Progenitor cell of endocrine pancreas (in vitro differentiated cells): ENCODE measurements at places on chromosomes 1 and 21. TPM values are rescaled to one million over a fixed set of nuclear protein-coding genes. Genes with fewer than 3 reads are reported as not detected.

DNA sequence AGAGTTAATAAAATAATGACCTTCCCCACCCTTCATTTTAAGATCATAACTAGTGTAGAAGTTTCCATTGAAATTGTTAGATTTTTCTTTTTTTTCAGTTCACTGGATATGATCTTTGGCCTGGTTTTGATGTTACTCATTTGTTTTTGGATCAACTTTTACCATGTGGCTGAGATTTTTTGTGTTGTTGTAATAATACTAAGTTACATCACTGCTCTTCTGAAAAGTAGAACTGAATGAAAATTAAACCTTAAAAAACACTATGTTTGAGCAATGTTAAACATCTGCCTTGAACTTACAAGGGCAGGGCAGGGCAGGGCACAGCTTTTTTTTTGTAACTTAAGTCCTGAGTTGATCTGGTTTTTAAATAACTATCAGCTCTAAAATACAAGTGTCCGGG is 204.8 kb upstream of the ADAMTS5 start:
- no peak for DNase-seq

The SYNC gene
- 0.40 TPM in 1 of 2 replicates, not detected in the other for total RNA-seq

DNA sequence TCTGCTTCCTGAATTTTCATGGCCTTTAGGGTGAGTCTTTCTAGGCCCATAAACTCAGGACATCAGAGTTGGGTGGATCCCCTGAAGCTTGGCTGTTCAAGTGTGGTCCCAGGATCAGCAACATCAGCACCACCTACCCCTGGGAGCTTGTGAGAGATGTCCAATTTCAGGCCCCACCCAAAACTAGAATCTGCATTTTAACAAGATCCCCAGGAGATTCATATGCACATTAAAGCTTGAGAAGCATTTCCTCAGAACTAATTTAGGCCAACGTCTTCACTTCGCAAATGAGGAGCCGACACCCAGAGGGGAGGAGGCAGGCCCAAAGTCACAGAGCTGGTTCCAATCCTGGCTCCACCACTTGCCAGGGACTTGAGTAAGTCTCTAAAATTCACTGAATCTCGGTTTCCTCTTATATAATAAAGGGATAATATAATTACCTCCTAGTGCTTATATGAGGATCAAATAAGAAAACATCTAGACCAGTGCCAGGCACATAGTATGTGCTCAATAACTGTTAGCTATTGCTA is 10.3 kb upstream of the PHLDA3 start:
- DNase-seq = no peak

The CD46 gene
- 214 and 230 TPM in 2 replicates for total RNA-seq

- DNase-seq = no peak
These were observed 71.8 kb downstream of the DUSP10 start for GRCh38 chr1:221670081-221670480.

The FCN3 gene
- total RNA-seq = not detected in 2 replicates

The CELA2A gene
- not detected in 2 replicates for total RNA-seq

GRCh38 chr1:208019257-208019656 is 108.3 kb upstream of the CD34 start:
- no peak for DNase-seq

GRCh38 chr1:225250432-225250831 is 177.4 kb downstream of the LBR start:
- no peak for DNase-seq

The INSRR gene
- total RNA-seq = not detected in 2 replicates

The OR2G6 gene
- total RNA-seq = not detected in 2 replicates

DNA sequence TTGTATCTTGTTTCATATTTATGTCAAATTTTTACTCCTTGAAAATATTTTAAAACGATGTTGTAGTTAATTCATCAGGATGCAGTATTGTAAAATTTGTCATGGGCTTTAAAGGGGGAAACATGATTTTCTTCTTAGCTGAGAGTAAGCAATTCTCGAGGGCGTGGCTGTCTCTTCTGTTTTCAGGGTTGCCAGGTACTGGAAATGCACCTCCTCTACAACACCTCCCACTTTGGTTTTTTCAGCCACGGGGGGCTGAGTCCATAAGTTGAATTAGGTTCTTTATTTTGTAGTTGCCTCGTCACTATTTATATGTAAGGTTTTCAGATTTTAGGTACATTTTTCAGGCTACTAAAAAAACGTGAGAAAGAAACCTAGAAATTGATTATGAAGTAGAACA is 64.0 kb downstream of the PRDM2 start:
- DNase-seq = no peak

DNA sequence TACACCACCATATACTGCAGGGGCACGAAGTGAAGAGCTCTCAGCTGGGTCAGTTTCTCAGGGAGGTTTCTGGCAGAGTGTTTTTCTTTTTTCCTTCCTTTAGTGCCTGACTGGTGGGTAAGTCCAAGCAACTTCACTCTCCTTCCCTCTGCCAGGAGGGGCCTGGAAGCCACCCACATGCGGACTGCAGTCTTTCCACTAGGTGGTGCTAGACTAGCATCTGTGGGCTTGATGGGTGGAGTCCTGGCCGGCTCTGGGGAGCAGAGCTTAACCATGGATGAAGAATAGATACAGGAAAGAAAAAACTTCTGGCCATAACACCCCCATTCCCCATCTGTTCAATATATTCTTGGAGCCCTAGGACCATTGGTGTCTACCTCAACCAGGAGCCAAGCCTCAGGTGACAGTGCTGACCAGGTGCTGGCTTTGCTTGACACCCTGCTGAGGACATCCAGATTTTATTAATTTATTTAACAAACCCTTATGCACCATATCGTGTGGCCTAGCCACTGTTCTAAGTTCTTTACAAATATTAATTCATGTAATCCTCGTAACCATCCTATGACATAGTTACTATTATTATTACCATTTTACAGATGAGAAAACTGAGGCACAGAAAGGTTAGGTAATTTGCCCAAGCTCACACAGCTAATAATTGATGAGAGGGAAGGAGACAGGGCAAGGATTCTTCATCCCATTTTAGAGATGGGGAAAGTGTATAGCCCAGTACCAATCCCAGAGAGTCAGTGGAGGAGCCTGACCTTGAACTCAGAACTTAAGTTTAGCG is 126.7 kb upstream of the CSF3R start:
- peak; percentile 37 for DNase-seq

The CD160 gene
- not detected in 2 replicates for total RNA-seq

- DNase-seq = no peak
These were observed 848 bp upstream of the PYHIN1 start for GRCh38 chr1:158930504-158930903.

The CD247 gene
- total RNA-seq = not detected in 2 replicates

DNA sequence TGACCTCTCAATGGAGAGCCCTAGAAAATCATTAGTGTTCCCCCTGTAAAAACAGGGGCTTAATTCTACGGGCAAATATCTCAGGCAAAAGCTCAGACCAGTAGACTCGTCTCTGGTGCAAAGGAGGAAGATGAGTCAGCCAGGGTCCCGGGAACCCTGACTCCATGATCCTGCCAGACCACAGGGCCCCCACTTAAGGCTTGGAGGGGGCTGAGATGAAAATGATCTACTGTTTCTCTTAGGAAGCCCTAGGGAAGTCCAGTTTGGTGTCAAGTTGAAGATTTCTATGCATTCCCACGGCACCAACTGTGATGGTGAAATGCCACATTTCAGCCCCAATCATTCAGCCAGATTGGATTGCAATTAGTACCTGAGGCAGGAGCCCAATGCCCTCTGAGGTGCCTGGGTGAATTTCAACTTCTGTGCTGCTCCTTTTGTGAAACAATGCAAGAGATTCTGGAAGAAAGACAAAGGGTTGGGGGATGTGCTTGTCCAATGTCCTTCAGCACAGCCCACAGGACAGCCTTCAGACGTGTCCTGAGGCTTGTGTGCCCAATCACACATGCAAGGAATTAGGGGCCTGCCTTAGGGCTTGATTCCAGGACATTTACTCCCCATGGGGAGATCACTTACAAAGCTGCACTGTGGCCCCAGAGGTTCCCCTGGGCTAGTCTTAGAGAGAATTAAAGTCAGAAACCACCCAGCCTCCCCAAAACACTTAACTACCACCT is 18.1 kb downstream of the NAV1 start:
- no peak for DNase-seq

The ST6GALNAC3 gene
- total RNA-seq = 11.0 and 17.5 TPM in 2 replicates

The RIMS3 gene
- 7.0 and 7.2 TPM in 2 replicates for total RNA-seq

GRCh38 chr1:196649990-196650389 is 1.9 kb upstream of the CFH start:
- no peak for DNase-seq

DNA sequence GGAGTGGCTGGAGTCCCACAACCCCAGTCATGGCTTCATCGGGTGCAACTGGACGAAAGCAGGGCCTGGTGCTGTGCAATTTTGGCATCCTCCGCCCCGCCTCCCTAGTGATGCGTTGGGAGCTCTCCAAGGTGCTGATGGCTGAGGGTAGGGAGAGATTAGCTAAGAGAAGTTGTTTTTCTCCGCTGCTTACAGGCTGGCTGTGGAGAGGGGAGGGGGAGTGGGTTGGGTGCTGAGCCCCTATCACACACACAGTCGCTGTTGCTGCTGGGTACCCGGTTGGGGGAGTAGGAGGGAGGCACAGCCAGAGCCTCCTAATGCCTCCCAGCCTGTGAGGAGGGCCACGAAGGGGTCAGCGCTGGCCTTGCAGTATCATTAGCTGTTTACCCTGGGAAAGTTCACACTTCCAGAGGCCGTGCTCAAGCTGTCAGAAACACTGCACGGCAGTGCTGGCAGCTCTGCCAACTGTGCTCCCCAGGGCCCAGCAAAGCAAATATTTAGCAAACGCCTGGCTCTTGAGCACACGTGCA is 110.0 kb downstream of the GRIK3 start:
- peak; percentile 84 for DNase-seq

DNA sequence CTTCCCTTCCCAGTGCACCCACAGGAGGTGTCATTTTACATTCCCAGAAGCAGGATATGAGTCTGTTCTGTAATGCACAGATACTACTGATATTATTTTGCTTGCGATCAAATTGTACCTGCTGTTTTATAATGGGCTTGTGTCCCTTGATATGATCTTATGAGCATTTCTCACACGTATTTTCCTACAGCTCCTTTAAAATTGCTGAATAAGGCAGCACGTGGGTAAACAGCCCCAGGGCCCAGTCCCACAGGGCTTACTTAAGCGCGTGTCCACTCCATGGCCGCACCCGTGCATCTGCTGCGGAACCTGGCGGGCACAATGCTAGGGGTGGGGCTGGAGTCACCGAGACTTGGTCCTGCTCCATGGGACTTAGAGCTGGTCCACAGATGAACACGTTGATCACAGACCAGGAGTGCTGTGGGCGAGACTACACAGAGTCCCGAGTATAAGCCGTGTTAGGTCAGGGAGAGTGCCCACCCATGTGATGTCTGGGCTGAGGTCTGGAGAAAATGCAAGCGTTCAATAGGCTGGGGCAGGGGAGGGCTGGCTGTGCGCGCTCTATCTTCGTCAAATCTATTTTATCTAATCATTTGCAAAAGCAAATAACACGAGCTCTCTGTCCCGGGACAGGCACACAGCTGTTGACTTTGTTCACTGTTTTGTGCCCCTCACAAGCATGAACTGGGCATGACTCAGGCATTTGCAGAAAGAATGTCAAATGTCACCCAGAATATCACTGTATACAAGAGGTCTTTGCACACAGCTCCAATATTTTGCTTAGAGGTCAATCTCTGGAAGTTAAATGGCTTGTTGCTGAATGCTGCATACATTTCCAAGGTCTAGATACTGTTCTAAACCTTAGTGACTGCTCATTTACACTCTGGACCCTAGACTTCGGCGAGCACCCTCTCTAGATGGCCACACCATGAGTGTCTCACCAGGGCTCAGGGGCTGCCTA is 119.3 kb downstream of the CRYAA start:
- DNase-seq = no peak

GRCh38 chr1:1020000-1020404 is at the start of gene AGRN:
TSS of gene AGRN (plus strand) at chr1:1020120. CDS start at chr1:1020173, 53 bp downstream.
- DNase-seq = peak; percentile 53

DNA sequence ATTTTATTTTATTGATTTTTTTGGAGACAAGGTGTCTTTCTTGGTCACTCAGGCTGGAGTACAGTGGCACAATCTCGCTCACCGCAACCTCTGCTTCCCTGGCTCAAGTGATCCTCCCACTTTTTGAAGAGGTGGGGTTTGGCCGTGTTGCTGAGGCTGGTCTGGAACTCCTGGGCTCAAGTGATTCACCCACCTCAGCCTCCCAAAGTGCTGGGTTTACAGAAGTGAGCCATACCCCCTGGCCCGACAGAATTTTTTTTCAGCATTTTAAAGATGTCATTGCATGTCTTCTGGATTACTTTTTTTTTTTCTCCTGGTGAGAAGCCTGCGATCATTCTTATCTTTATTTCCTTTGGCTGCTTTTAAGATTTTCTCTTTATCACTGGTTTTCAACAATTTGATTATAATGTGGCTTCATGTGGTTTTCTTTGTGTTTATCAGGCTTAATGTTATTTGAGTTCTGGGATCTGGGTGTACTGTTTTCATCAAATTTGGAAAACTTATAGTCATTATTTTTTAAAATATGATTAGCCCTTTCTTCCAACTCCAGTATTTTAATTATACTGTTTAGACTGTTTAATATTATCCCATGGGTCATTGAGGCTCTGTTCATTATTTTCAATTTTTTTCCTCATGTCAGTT is 23.1 kb upstream of the PTBP2 start:
- no peak for DNase-seq

DNA sequence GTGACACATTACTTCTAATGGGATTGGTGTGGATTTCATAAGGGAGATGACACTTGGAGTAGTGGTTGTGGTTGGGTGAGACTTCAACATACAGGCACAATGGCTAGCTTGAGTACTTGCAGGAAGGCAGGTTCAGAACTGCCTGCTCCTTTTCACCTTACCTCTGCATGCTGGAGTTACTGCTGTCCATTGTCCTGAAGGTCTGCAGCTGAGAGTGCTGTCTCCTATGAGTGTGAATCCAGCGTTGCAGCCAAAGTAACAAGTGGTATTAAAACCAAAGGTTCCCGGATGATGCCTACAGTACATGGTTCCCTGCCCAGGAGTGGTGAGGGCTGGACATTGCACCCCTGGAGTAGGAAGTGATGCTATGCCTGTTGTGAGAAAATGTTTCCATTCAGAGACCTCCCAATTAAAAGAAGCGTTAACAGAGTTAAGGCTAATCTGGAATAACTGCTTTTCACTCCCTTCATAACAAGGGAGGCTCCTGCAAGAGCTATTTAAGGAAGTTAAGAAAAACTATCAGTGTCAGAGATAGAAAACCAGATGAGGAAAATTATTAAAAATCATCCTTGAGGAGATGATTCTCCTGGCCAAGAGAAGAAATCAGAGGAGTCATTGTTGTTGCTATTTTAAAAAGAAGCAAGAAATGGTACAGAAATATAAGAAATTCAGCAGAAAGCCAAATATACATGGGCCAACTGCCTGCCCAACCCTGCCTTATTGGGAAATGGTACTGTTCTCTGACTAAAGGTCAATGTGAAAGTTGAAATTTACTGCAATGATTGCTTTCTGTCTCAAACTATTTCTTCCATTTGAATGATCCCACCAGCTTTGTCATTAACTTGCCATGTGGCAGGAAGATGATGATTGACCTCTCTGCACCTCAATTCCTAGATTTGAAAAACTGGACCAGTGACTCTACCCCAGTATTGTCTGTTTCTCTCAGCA is 9.8 kb upstream of the F5 start:
- peak; percentile 41 for DNase-seq

GRCh38 chr1:240927821-240928220 is 315.9 kb upstream of the GREM2 start:
- DNase-seq = no peak

The DNAJC28 gene
- total RNA-seq = 4.9 and 5.5 TPM in 2 replicates
